ENCODE measurements at places on chromosomes 1 and 21. TPM values are rescaled to one million over a fixed set of nuclear protein-coding genes. Genes with fewer than 3 reads are reported as not detected.

DNA sequence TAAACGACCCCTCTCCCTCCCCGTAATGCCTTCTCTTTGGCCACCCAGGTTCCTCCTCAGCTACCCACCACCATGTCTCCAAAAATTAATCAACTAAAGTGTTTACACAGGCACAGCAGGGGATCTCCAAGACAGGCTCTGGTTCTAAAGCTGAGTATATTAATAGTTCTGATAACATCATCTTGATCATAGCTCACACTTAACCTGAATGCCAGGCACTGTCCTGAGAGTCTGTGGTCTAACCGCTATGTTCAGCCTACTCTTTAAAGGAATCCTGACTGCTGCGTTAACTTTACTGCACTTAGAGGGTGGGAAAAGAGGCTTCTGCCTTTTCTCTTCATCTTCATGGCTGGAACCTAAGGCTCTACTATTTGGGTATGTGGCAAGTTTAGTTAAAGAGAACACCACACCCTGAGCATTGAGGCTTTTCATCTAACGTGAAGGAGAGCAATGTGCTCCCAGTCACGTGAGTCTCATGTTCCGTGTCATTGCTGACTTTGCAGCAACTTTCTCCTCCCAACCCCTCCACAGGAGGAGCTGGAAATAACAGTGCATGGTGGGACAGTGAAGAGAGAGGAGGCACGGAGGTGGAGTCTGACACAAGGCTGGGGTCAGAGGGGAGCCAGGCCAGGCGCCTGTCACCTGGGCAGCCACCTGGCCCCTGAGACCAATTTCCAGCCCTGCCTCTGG lies 86.4 kb downstream of the FAM78B start:
- no peak for DNase-seq

DNA sequence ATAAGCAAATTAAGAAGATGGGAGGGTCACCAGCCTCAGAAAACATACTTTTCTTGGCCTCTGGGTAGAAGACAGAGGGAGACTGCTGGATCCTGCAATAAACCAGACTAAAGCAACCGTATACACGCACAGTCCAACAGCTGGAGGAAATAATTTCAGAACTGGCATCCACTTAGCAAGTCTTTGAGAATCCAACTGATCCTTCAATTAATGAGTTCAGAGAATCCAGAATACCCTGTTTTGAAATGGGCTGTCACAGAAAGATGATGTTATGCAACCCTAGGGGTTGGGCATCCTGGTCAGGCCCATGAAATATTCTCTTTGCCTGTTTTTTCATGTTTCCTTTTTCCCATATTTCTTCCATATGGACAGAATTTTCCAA lies 134.0 kb upstream of the MAGI3 start:
- no peak for DNase-seq

- DNase-seq: no peak
Measured at GRCh38 chr1:33561576-33561975, 89.1 kb downstream of the ZSCAN20 start.

DNA sequence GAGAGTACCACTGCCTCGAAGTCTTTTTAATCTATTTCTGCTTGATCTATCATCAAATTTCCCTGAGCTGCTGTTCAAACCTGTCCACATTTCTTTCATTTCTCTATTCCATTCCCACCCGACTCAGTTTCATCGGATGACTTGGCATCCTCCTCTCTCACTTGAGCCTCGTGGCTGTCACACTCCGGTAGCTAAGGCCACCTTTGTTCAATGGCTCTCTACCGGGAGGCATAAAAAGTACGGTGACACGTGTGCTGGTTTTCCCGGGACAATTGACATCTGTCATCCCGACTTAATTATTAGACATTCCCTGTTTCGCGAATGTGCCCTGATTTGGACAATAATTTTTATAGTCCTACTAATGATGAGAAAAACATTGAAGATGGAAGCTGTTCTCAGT lies 22.6 kb downstream of the MIS18A start:
- no peak for DNase-seq

The CA14 gene
- 0.20 TPM for polyA plus RNA-seq

DNA sequence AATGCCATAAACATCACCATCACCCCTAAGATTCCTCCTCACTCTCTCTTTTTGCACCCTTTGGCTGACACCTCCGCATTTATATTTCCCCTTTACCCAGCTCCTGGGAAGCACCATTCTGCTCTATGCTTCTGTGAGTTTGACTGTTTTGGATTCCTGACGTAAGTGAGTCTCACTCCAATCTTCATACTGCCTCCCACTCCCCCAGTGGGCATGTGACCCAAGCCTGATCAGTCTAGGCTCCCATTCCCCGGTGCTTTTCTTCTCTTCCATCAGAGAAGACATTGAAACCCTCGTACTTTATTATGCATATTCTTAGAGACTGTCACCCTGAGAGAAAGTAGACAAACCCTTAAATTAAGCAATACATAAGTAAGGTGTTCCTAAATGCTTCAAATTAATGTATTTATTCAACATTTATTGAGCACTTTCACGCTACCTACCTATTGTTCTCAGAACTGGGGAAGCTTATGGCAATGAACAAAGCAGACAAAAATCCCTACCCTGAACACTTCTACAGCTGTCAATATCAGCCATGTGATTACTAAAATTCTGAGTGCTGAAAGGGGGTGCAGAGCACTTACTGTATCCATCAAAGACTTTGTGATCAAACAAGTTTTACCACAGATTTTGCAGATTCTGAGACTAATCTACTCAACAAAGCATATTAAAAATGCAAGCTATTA lies 43.4 kb upstream of the DIPK1A start:
- no peak for DNase-seq

The ELAPOR1 gene
- 15.7 TPM for polyA plus RNA-seq

The DNAI4 gene
- 0.77 TPM for polyA plus RNA-seq

GRCh38 chr1:109912873-109913272 lies 2.2 kb downstream of the CSF1 start:
- DNase-seq: no peak

The MMEL1 gene
- polyA plus RNA-seq: 6.8 TPM

The ACTA1 gene
- polyA plus RNA-seq: not detected

DNA sequence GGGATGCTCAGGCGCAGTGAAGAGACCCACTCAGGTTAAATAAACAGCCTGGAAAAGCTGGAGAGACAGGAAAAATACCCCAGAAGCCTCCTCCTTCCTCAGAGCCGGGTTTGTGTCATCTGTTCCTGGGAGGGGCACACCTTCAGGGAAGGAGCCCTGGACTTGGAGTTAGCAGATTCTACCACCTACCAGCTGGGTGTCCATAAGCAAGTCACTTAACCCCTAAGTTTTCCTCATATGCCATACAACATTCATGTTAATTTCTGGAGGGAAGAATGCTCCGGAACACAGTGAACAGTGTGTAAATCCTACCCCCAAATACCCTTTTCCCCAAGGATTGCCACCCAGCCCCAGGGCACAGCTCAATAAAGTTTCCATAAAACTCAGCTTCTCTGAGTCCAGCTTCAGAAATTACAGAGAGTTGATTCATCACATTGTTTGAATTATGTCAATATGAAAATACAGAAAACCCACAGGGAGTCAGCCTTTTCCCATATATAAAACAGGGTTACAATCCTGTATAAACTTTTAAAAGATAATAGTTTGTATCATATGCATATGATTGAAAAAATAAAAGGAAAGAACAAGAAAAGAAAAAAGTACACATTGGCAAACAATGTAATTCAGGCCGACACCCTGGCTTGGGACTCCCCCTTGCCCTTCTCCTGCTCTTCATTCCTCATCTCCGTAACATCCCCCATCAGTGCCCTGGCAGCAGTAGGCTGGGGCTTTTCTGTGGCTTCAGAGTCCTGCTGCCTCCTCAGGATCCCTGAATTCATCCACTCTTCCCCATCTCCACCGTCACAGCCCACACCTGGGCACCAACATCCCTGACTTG lies 291.8 kb upstream of the USP24 start:
- DNase-seq: no peak
